ENCODE measurements at places on chromosomes 7 and 10.

DNA sequence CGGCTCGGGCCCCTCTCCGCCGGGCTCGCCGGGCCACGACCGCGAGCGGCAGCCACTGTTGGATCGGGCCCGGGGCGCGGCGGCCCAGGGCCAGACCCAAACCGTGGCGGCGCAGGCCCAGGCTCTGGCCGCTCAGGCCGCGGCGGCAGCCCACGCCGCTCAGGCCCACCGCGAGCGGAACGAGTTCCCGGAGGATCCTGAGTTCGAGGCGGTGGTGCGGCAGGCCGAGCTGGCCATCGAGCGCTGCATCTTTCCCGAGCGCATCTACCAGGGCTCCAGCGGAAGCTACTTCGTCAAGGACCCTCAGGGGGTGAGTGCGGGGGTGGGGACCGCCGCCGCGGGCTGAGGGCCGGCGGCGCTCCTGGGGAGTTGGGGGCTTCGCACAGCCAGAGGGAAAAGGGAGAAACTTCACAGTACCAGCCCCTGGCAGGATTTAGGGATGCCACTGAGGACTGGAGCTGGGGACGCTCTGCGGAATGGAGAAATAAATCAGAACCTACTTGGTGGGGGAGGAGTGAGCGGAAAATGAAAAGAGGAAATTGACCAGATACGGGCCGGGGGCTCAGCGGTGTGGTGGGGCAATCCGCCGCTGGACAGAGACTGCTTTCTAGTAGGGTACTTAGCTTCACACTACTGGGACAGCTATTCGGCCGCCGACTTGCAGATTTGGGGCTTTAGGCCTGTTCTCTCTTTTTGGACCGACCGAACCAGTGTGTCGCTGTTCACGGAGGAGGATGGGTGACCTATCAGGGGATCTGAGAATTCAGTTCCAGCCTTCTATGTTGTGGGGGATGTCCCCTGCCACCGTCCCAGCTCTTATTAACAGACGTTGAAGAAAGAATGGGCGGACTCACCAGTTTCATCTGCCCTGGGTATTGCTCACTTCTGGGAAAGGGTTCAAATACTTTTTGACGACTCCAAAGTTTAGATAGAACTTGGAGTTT is 669 bp downstream of the PI4K2A start:
- DNase-seq: no peak

GRCh38 chr7:135349746-135350145 is 116.1 kb downstream of the STRA8 start:
- DNase-seq: no peak

GRCh38 chr10:66214721-66215404 is 711.0 kb upstream of the LRRTM3 start:
- DNase-seq: no peak

DNA sequence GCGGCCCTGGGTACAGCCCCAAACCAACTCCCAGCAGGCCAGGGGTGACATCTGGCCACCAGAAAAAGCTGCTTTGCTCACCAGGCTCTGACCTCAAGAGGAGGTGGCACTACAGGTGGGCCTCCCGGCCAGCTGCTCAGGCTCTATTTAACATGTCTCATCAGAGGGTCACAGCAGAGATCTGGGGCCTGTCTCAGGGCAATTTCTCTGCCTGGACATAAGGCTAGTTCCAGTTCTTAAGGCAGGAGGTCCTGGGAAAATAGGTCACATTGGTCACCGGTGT is 88.6 kb downstream of the GFRA1 start:
- no peak for DNase-seq

DNA sequence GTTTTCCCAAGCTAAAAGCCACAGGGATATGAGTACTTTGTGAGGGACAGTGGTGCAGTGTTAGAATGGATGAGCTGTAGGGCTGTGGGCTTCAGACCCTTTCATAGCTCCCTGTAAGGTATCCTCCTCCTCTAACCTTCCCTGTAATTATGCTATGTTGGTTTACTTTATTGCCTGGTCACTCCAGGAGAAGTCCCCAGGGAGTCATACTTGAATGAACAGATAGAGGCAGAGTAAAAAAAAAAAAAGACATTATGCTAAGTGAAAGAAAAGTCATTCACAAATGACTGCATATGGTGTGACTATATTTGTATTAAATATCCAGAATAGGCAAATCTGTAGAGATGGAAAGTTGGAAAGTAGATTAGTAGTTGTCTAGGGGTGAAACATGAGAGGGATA is 434.4 kb downstream of the AUTS2 start:
- no peak for DNase-seq

DNA sequence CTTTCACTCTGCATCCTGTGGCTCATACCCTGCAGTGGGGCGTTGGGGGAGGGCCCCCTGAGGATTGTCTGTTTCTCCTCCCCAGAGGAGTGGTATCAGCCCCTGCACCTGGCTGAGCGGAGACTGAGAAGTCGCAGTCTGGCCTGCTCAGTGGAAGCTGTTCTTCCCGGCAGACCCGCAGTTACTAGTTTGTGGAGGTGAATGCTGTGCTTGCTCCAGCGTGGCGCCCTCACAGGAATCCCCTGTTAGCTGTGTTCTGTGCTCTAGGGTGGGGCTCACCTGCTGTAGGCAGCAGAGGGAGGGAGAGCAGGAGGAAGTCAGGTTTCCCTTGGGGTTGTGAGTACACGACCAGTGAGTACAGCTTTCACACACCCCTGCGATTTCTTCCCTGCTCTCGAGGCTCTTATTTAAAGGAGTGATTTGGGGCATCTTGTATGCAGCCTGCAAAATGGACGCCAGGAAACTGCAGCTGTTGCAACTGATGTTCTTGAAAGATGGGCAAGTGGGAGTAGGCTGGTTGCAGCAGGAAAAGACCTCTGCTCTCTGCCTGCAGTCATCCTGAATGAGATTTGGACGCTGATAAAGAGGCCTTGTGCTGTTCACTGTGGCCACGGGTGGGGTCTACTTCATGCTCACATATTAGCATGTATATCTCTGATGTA is 66.4 kb downstream of the HK1 start:
- DNase-seq: no peak

All from spinal cord (tissue), 10 donors.